ENCODE measurements at places on chromosomes 3 and 15. TPM values are rescaled to one million over a fixed set of nuclear protein-coding genes. Genes with fewer than 3 reads are reported as not detected.
A peak's percentile ranks its signal among the peaks of the same experiment; 100 is the strongest.

SLCO2A1 gene
- 7.5 TPM for total RNA-seq

GOLGA6L10 gene
- 1.6 TPM for total RNA-seq

THPO gene
- total RNA-seq: 0.64 TPM

PLSCR5 gene
- not detected for total RNA-seq

TMEM202 gene
- not detected for total RNA-seq

DNA sequence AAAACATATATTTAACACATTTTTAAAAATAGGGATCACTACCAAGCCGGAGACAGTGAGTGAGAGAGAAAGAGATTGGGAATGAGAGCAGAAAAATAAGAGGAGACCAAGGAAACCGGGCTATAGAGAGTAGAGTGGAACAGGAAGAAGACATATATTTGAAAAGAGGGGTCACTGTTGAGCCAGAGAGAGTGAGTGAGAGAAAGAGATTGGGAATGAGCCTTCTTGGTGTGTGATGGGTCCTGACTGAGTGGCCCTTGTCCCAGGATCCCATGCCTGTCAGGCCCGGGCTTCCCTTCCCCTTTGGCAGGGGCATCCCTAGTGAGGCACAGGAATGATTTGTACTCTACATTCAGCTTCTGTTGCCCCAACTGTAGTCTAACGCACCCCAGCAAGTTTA, 646.6 kb downstream of the NTRK3 start:
- no peak for DNase-seq

DNA sequence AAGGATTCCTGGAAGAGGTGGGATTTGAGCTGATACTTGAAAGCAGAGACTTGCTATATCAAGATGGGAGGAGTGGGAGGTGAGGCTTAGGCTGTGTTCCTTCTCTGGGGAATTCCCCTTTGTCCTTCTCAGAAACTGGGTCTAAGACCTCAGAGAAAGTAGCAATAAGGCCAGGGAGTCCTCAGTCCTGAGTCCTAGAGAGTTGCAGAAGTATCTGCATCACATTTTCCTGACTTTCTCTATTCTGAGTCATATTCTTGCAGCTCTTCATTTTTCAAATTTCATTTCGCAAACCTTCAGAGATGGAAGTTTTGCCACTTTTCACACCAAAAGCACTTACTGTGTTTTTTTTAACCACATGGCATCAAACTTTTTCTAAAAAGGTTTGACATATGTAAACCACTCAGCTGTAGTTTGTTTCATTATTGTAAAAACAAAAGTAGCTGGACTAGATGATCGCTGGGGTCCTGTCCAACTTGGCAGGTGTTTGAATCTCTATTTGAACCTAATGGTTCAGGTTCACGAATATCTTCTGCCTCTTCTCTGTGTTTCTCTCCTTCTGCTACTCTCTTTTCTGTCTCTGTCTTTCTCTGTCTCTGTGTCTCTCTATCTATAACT, 21.3 kb downstream of the COLQ start:
- no peak for DNase-seq

DNA sequence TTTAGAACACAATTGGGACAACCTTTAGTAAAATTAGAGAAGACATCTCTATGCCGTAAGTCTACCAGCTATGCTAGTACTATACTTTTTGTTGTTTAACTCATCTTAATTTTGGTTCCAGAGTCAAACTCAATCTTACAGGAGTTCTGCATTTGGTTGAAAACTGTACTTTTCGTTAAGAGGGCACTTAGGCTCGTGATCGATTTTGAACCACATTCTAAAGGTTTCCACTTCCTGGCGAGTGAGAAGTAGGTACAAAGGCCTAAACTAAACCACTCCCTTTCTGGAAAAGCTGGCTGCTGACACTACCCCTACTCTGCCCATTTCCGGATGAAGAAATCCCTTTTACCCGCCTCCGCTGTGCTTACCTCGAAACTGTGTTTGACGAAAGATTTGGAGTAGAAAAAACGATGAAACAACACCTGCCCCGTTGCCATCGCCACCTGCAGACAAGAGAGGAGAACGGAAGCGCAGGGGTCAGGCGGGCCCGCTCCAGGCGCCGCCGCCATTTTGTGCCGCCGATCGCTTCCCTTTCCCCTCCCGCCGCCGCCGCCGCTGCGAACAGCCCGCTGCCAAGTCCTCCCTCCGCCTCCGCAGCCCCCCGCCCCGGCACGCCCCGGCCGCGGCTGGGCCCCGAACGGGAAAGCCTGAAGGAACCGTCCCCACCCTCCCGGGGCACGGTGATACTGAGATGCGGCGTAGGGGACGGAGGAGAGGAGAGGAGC, 748 bp downstream of the CCNL1 start:
- DNase-seq: peak; percentile 75

DNA sequence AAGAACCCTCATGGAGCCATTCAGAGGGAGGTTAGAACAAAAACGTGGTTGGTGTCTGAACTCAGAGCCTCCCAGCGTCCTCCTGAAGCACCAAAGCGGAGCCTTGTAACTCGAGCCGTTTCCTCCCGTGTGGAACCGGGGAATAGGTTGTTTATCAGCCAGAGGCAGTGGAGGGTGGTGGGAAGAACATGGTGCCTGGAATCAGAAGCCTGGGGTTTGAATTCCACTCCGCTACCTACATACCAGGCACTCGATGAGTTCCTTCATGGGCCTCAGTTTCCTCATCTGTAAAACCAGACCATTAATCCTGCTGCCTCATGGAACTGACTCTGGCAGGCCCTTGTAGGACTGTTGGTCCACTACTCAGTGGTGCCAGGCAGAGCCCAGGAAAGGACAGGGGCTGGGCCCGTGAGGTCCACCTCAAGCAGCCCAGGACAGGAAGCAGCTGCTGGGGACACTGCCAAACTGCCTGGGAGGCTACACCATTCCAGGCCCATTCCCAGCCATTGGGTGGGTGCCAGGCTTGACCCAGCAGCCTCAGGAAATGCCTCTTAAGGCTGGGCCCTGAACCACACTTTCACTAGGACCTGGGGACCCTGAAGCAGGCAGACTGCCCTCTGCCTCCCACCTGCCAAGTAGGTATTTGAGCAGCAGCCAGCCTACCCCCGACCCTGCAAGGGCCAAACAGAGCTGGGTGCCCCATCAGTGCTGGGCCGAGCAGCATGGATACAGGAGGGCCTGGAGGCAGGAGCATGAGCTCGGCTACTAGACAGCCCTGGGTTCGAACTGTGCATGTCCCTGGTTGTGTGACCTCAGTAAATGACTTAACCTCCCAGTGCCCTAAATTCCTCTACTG, 33.4 kb downstream of the PRKCD start:
- no peak for DNase-seq

DNA sequence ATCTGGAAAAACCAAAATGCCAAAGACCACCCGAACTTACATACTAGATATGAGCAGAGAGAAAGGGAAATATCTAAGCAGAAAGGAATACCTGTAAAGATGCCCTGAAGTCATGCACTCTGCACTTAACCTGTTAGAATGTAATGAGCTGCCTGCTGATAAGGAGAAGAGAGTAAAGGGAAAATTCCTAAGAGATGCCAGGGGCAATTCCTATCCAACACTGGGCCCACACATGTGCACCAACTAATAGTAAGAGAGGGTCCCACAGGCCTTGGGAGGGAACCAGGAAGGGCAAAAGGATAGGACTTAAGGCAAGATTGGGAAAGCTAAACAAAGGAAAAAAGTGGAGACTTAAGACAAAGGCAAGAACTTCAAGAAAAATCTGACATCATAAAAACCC, 189.5 kb downstream of the NSUN3 start:
- no peak for DNase-seq

DNA sequence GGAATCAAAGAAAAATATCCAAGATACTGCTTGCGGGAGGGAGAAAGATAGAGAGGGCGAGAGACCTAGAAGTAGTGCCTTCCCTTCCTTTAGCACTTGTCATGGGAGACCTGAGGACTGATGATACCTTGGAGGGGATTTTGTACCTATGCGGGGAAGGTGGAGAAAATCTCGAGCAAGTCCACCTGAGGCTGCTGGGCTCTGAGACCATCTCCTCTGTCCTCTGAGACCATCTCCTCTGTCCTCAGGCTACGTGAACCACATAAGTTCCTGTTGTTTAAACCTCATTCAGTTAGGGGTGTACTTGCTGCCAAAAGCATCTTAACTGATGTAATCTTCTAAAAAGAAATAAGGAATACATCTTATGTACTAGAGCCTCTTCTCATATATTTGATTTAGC, 164.9 kb downstream of the NR2F2 start:
- no peak for DNase-seq

DNA sequence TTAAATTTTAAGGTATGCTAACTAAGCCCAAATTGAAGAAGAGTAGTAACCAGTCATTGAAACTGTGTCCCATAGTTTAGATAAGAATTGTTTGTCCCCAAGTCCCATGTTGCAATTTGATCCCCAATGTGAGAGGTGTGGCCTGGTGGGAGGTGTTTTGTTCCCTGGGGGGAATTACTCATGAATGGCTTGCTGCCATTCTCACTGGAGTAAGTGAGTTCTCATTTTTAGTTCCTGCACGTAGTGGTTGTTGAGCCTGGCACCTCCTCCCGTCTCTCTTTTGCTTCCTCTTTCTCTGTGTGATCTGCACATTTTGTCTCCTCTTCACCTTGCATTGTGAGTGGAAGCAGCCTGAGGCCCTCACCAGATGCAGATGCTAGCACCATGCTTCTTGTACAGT, 1271.0 kb downstream of the NSUN3 start:
- DNase-seq: no peak

DNA sequence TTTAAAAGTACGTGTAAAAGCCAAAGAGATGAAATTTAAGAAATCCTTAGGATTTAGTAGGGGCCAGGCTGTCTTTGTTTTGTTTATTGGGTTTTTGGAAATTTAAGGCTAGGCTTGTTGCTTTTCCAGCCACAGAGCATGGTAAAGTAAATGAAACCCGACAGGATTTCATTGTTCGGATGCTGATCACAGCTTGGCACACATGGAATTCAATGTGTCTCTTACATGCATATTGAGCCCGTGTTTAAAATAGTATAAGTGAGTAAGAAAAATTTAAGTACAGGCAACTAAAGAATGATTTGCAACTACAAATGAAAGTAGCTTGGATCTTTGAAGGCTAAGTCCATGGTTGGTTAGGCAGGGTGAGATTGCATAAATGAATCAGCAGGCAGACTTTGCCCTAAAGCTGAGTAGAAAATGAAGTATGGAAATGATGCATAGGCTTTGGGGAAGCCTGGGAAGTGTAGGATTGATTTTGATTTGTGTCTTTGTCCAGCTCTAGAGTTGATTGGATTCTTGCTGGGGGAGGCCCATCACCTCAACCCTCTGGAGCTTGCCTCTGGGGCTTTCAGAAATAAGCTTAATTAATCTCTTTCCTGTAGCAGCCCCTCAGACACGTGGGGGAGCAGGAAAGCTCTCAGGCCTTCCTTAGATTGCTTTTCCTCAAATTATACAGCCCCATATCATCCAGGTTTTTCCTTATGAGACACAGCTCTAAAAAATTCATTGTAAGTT, 68.2 kb upstream of the ADAMTSL3 start:
- no peak for DNase-seq

GRCh38 chr15:101168463-101168824, 83.4 kb downstream of the CHSY1 start:
- DNase-seq: no peak

- peak; percentile 55 for DNase-seq
Observed at GRCh38 chr3:99875929-99876841, 58.5 kb downstream of the CMSS1 start.

- DNase-seq: no peak
Observed at GRCh38 chr3:144431134-144431533, 459.5 kb downstream of the DIPK2A start.

GRCh38 chr3:54822206-54822605, 105.7 kb downstream of the LRTM1 start:
- no peak for DNase-seq

DNA sequence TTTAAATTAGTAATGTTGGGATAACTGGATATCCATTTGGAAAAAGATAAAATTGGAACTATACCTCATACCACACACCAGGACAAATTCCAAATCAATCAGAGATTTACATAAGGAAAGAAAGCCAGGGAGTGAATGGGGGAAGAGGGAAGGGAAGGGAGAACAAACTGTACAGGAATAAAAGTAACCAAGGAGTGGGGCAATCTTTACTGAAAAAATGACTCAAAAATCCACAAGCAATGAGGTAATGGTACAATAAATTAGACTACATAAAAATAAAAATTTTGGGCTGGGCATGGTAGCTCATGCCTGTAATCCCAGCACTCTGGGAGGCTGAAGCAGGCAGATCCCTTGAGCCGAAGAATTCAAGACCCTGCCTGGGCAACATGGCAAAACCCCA, 82.6 kb downstream of the MLH1 start:
- DNase-seq: no peak

GRCh38 chr3:37943631-37944314, 46.8 kb upstream of the VILL start:
- no peak for DNase-seq

DNA sequence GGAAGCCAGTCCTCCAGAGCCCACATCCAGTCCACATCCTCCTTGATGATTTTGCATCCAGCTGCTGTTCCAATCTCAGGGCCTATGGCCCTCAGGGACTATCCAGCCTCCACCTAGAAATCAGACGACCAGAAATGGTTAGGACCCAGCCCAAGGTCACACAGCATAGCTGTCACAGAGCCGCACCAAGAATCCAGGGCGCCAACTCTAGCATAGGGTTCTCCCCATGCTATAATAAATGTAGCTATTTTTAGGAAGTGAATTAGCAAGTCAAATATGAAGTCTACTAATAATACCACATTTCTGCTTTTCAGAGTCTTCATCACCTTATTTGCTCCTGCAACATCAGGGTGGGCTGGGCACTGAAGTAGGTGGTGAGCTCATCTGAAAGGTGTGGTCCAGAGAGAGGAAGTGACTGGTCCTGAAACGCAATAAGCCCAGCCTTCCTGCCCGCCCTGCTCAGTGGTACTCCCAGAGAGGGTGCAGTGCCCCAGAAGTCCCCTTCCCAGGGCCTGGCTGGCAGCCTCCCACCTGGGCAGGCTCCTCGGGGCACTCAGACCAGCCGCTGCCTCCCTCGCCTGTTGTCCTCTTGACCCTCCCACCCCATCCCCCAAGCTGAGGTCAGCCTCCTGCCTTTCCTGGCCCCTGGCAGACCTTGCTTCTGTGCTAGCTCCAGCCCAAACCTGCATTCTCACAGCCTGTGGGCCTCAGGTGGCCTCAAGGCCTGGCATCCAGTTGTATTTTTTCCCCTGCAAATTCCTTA, 17.6 kb upstream of the CYP11A1 start:
- DNase-seq: peak; percentile 58

GRCh38 chr3:46858456-46858855, 4.8 kb downstream of the MYL3 start:
- peak; percentile 31 for DNase-seq

- DNase-seq: no peak
Observed at GRCh38 chr3:191391861-191392808, 61.8 kb upstream of the UTS2B start.

Measured in breast epithelium (tissue), 4 donors.